ENCODE measurements at places on chromosomes 5 and 9. TPM values are rescaled to one million over a fixed set of nuclear protein-coding genes. Genes with fewer than 3 reads are reported as not detected.

DNA sequence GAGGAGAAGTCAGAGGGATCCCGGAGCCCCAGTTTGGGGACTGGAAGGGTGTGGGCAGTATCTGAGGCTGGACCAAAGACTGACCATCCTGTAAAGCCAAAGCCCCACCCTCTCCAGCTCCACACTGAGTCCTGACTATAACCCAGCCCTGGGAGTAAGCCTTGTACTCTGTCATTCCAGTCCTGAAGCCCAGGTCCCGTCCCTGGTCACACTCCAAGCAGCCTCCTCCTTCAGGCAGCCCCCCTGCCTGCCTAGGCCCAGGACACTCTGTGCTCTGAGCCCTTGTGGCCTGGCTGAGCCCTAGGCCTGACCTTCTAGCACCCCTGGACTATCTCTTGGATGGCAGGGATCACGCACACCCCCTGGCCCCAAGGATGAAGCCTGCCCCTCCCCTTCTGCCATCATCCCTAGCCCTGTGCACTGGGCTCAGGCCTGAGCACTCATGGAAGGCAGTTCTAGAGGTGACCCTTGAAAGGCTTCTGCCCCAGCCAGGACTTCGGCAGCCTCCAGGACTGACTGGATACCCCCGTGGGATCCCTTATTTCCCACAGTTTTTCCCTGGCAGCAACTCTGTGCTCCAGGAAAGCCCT, 28.0 kb upstream of the ENHO start:
- no peak for DNase-seq

GRCh38 chr5:173834071-173834771, 53.9 kb upstream of the CPEB4 start:
- DNase-seq, result no peak

GRCh38 chr9:83304686-83305085, 233.5 kb downstream of the FRMD3 start:
- peak; percentile 96 for DNase-seq

DNA sequence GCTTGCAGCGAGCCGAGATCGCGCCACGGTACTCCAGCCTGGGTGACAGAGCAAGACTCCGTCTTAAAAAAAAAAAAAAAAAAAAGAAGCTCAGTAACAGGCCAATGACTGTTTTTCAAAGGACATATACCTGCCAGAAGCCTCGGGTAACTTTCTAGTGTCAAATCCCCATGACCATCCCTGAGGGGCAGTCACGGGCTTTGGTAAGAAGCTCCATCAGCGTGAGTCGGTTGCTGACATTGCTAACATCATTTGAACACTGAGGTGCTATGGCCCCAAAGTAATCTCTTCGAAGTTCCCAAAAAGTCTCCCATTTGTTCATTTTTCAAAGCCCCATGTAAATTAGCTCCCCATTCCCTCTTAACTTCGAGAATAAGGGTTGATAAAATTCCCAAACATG, 11.6 kb downstream of the NAIP start:
- no peak for DNase-seq

DNA sequence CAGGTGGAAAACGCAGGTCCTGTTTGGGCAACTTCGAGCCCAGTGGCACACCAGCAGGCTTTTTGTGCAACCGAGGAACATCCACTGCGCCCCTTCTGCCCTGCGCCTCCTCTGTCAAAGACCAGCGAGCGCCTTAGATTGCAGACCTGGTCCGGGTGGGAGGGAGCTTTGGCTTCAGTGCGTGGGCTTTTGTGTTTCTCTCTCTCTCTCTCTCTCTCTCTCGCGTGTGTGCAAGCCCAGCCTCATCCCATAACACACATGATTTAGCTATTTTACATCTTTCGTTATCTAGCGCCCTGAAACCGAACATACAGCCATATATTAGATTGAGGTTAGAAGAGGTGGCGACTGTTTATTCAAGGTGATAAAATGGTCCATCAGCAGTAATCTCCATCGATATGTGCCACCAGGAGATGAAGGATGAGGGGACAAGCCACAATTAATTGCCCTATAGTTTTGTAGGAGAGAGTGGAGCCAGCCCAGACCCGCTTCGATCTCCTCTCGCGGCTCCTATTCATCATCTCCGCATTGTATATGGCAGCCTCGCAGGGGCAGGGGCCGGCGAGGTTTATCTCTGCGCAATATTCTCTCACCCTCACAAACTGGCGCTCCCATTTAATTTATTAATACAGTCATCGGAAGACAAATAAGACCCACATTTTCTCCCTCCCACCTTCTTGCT, 5.3 kb downstream of the PRDM6 start:
- no peak for DNase-seq

DNA sequence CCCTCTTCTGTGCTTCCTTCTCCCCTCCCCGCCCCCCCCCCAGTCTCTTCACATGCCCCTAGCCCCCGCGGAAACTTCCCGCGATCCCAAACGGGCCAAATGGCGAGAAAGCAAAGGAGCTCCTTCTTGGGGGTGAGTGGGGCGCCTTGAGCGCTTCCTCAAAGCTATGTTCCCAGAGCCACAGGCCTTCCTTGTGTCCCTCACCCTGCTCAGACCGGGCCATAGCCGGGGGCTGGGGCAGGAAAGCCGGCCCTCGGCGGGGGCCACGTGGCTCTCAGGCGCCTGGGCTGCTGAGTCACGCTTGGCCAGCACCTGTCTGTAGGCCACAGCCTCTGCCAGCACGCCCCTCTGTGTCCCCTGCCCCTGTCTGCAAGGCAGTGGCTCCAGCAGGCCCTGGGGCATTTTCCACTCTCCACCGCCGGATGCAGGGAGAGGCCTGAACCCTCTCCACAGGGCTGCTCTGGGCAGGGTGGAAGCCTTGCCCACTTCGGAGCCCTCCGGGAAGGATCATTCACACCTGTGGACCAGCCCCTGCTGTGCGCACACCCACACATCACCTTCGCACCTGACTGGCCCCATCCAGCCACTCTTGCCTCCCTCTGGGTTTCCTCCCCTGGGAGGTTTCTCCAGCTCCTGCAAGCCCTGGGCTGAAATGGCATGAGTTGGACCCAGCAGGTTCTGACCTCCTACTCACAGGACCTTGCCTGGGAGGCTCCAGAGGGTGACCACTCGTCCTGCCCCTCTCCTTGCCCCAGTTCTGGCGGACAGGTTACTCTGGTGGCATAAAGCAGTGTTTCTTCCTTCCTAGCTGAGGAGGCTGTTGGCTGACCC, 1.2 kb upstream of the SQSTM1 start:
- DNase-seq, result peak; percentile 86

DNA sequence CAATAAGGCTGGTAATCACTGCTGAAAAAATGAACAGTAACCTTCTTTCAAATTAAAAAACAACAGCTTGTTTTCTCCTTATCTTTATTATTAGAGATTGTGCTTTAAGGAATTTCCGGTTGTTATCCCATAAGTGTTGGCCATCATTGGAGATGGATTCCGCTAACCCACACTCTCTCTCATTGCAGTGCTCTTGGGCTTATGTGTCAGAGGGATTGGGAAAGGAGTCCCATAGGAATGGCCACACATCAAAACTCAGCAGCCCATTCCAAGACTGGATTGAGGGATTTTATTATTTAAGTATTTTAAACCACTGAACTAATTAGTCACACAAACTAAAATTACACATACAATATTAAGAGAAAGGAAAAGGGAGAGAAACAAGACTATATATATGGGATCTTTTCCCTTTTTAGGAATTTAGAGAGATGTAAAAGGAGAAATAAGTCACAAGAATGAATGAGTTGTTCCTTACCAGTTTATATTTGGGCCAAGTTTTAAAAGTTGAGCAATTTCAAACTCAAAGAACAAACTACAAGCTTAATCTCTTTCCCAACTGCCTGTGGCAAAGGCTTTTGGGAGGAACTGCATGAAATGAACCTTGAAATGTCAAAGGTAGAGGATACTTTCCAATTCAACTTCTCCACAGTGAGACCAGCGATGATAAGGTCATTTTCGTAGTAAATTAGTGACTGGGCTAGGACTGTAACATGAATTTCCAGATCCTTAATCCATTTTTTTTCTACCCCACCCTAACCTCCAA, 2.4 kb downstream of the SPINK6 start:
- DNase-seq, result no peak

DNA sequence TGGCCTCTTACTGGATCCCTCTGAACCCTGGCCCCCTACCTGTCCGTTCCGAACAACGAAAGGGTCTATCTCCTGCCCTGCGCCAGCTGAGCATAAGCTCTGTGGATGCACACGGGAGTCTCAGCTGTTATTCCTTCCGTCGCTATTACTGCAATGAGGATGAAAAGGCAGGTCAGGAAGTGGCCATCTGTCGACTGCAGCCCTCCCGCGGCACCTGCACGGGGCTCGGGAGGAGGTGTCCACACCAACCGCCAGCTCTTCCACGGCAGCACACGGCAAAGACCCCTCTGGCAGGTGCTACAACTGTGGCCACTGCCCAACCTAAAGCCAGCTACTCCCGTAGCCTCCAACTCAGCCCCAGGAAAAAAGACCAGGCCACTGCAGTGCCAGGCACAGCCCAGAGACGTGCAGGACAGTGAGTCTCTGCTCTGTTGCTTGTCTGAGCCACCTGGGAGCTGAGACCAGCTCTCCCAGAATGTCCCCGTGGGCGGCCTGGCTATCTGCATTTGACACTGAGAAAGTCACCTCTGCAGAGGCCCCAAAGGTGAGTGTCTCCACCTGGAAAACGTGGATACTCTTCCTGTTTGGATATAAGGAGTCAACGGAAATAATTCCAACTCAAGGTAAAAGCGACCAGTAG, 19.1 kb downstream of the CAMSAP1 start:
- no peak for DNase-seq

DNA sequence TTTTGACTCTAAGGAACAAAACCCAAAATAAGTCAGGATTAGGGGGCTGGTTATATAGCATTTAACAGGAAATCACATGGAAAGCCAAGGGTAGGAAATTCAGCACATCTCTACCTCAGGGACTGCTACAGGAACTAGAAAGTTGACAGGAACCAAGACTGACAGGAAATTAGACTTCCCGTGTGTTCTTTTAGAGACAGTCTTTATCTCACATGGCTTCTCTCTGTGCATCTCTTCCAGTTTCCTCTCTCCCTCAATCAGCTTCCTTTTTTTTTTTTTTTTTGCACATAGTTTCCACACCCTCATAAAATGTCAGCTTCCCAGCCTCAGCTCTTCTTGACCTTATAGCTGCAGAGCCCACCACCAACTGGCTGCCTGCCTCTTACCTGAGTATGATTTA, 4.8 kb downstream of the RECK start:
- DNase-seq, result no peak

DNA sequence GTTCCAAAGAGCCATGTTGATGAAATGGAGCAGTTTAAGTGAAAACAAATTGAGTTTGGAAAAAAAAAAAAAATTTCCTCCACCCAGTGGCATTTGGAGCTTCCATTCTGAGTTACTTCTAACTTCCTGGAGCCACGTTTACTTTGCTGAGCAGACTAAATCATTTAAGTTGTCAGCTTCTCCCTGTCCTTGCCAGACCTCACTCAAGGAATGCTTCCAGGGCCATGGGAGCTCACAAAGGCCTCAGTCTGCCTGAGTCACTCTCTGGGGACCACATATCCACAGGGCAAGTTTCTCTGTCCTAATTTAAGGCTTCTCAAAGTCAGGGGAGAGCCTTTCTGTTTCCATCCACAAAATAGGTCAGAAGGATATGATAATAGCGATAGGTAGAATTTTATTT, 210.3 kb upstream of the TNC start:
- no peak for DNase-seq

GRCh38 chr5:177128551-177128981, 5.0 kb upstream of the NSD1 start:
- DNase-seq, result no peak

DNA sequence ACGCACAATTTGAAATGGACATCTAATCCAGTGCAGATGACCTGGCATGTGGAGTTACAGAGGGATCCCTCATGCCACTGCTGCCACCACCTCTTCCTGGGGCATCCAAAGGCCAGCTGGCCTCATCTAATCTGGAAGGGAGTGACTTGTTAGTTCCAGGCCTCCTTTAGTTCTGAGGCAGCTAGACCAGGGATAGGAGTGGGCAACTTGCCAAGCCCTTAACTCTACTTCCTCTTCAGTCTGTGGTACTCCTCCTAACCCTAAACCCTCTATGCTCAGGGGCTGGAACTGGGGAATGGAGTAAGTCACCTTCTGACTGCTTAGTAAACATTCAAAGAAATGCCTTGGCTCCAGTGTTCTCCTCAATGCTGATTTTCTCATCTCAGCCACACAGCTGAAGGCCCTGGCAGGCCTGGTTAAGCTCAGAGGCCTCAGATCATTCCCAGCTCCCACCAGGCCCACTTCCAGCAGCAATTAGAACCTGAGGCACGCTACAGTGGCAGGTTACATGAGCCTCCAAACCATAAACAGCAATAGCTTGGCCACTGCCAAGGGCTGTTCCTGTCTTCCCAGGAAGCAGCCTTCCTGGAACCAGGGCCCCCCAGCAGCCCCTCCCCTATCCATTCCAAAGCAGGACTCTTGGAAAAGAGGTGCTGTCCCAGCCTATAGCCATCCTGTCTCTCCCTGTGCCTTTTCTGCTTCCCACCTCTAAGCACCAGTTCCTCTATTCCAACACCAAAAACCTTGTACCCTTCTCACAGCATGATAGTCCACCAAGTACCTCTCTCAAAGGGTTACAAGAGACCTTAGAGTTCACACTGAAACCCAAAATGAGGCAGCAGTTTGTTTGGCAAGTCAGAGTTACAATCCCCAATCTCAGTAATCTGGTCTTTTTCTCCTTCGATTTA, 2.0 kb downstream of the EIF4EBP3 start:
- DNase-seq, result peak; percentile 34

GRCh38 chr5:78553580-78554353, 94.8 kb downstream of the LHFPL2 start:
- DNase-seq, result no peak

The ATP6V0E1 gene
- 254 TPM for total RNA-seq

The HEMGN gene
- 0.27 TPM for total RNA-seq

The GADD45G gene
- 11.7 TPM for total RNA-seq

The MATR3 gene
- total RNA-seq, result 343 TPM

The LRRC19 gene
- total RNA-seq, result not detected

The PRR16 gene
- 1.9 TPM for total RNA-seq
